ENCODE measurements at places on chromosomes 7 and 10.
A peak's percentile ranks its signal among the peaks of the same experiment; 100 is the strongest.

DNA sequence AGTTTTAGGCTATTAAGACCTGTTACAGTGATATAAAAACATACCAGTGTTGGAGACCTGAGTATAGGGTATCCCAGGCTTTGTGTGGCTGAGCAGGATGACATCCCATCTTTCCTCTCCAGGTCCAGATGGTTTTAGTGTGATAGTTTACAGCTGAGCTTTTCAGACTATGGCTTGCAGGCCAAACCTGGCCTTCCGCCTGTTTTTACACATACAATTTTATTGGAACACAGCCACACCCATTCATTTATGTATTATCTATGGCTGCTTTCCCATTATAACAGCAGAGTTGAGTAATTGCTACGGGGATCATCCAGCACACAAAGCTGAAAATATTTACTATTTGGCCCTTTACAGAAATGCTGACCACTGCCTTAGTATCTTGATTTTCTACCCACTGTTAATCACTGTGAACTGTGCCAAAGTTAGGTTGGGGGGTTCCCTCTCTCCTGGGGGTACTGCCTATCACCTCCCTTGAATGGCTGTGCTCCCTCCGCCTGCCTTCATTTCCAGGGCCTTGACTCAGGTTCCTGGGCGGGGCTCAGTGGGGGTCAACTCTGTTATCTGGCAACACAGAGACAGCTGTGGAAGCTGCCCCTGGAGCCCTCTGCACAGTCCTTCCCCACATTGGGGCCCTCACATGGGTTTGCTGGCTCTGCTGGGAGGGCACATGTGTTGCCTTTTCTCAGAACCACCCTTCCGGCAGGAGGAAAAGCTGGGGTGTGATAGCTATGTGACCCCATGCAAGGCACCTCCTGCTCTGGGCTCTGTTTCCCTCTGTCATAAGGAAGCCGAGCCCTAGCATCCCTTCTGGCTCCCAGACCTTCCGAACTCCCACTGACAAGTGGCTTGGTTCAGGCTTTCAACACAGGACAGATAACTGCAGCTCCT is 40.3 kb upstream of the SH2D4B start:
- DNase-seq = no peak

DNA sequence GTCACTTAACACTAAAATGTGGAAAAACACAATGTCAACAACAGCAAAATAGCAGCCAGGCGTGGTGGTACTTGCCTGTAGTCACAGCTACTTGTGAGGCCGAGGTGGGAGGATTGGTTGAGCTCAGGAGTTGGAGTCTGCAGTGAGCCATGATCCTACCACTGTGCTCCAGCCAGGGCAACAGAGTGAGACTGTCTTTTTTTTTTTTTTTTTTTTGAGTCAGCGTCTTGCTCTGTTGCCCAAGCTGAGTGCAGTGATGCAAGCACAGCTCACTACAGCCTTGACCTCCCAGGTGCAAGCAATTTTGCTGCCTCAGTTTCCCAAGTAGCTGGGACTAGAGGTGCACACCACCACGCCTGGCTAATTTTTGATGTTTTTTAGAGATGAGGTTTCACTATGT is 6.1 kb downstream of the KCTD7 start:
- no peak for DNase-seq

GRCh38 chr7:94449151-94449725 is 54.5 kb downstream of the COL1A2 start:
- peak; percentile 33 for DNase-seq

- no peak for DNase-seq
These were observed 137.1 kb downstream of the ZNF365 start for GRCh38 chr10:62511238-62511637.

DNA sequence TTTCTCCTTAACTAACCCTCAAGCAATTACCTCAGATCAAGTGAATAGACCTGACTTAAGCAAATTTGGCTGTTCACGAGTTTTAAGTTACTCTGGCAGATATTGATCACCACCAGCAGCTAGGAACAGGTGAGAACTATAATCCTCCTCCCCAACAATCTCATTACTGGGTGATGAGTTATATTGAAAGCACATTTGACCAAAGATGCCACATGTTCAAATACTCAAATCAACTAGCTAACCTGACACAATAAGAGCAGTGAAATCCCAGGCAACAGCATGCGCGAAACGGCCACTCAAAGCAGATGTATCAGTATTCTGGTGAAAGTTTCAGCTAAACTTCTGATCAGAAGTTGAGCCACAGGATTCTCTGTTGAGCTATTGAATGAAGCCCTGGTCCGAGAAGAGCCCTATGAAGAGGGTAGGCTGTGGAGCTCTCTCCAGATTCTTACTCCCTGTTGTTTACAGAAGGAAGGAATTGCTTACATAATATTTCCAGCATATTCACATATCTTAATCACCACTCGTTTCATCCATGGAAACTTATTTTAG is 52.6 kb downstream of the CAV1 start:
- DNase-seq = no peak

DNA sequence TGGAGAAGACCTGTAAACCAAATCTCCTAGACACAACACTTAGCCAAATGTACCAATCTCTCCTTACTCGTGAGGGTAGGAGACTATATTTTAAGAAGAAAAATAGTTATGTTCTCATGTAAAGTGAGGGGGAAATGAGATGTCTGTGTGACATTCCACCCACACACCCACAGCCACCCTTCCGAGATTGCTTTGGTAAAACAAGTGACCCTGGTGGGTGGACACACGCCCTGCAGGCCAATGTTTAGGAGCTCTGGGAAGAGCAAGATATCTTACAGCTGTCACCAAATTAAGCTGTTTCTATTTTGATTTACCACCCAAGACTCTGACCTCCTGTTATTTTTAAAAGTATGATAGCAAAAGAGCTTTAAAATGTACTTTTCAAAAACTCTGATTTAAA is 147.2 kb upstream of the PFKP start:
- DNase-seq = no peak

DNA sequence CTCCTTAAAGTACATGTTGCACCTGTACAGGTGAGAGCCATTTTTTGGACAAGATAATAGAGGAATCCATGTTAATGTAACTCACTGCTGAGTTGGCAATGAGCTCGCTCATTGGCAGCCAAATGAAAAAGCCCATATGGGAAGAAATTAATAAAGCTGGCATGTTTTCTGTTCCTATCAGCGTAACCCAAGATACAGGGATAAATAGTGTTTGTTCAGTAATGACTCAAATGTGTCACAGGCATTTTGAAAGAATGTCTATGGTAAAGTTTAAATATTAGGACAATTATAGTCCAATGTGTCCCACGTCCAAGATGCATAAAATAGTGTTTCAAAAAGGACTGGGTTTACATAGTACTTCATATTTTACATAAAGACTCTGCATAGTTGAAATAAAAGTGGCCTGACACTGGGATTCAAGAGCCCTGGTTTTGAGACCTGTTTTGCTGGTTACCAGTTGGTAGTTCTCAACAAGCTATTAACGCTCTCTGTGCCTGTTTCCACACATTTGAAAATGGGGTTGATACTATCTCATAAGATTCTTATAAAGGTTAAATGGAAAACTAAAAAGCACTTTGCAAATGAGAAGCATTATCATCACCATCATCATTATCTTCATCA is 49.1 kb downstream of the MTURN start:
- DNase-seq = no peak

GRCh38 chr7:90945104-90945787 is 319.0 kb upstream of the FZD1 start:
- DNase-seq = no peak

DNA sequence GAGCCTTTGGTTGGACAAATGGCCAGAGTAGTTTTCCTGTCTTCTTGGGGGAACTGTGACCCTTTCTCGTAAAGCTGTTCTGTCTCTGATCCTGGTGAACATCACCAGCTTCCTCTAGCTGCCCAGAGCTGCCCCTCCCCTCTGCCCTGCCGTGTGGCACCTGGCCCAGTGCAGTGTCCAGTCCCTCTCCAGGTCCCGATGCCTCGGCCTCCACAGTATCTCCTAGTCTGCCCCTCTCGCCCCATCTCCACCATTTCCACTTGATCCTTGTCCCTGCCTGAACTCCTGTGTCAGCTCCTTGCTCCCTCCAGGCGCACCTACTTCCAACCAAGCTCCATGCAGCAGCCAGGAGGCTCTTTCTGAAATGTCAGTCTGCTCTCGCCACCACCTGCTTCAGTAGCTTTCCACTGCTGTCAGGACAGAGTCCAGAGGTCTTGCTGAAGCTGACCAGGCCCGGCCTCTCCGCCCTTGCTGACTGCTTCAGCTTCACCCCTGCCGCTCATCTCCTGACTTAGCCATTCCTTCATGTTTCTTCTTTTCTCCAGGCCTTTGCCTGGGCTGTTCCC is 133.6 kb downstream of the GRK5 start:
- DNase-seq = no peak

- peak; percentile 51 for DNase-seq
These were observed 569.5 kb upstream of the MGMT start for GRCh38 chr10:128897401-128898129.

GRCh38 chr7:68679459-68680234 is 918.6 kb upstream of the AUTS2 start:
- no peak for DNase-seq

DNA sequence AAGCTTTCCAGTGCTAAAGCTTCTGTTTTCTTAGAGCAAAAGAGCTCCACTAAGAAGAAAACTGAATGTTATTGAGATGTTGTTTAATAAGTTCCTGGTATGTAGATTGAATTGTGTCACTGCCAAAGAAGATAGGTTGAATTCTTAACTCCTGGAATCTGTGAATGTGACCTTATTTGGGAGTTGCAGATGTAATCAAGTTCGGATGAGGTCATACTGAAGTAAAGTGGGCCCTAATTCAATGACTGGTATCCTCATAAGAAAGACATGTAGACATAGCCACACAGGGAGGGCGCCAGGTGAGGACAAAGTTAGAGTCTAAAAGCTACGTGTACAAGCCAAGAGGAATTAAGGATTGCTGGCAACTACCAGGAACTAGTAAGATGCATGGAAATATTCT is 732.1 kb upstream of the C7orf33 start:
- DNase-seq = no peak

GRCh38 chr7:102450242-102450641 is 14.4 kb downstream of the ALKBH4 start:
- no peak for DNase-seq

DNA sequence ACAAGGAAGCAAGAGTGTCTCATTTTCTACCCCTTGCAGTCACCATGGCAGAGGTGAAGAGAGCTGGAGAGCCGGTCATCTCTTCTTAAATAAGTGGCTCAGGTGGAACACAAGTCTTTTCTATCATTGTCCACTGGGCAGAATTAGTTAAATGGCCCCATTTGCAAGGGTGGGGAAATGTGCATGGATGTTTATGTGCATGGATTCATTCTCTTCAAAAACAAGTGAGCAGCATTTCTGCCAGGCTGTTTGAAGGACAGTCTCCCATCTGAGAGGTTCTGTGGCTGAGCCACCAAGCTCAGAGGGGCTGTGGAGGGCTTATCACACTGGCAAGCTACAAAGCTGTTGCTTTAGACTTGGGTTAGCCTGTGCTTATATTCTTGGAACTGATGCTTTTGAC is 370.3 kb upstream of the MTPN start:
- DNase-seq = no peak

DNA sequence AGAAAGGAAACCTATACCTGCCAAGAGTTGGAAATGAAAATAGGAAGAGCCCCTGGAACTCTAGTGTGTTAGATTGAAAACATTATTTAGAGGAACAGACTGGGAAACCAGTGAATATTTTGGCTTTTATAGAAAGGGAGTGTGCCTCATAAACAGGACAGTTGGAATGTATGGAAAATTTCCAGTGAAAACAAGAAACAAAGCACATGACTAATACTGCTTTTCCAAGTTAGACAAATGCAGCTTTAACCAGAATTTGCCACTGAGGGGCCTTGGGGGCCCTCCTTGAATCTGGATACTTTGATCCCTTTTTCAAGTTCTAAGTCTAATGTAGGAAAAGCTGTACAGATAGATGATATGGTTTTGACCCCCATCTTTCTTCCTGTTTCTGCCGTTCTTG is 21.2 kb downstream of the ITGB8 start:
- no peak for DNase-seq

DNA sequence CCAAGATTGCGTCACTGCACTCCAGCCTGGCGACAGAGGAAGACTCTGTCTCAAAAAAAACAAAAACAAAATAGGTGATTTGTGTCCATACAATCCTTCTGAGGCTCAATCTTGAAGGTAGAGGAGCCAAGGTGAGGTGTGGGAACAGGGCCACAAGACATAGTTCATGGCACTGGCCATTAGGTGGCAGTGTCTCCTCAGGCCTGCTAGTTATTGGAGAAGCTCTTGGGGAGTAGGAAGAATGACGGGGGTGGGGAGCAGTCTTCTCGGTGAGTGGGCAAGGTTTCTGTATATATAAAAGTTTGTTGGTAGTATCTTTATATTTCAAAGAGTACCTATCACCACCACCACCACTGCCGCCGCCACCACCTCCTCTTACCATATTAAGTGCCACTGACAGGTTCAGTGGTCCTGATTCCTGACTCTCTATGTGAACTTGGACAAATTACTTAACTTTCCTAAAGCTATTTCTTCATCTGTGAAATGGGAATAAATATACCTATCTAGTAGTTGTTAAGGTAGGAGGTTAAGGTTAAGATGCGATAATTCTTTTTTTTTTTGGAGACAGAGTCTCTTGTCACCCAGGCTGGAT is 24.0 kb downstream of the CCSER2 start:
- DNase-seq = peak; percentile 68

- DNase-seq = peak; percentile 87
These were observed 146.8 kb downstream of the CELF2 start for GRCh38 chr10:11164551-11164802.

DNA sequence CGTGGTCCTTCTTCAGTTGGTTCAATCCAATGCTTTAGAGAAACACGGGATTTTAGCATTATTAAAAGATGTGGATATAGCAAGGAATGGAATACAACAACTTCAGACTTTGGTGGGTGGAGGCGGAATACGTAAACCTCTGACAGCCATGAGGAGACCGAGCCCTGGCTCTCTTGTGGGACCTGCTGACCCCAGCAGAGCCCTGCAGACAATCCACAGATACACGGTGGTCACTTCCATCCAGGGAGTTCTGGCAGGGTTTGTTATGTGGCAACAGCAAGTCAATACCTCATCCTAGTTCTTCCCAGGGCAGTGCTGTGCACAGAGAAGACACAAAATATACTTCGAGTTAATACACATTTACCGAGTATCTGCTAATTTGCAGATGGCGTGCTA is 118.5 kb upstream of the DIP2C start:
- DNase-seq = no peak

- no peak for DNase-seq
These were observed 28.8 kb upstream of the C10orf53 start for GRCh38 chr10:49650724-49651034.

DNA sequence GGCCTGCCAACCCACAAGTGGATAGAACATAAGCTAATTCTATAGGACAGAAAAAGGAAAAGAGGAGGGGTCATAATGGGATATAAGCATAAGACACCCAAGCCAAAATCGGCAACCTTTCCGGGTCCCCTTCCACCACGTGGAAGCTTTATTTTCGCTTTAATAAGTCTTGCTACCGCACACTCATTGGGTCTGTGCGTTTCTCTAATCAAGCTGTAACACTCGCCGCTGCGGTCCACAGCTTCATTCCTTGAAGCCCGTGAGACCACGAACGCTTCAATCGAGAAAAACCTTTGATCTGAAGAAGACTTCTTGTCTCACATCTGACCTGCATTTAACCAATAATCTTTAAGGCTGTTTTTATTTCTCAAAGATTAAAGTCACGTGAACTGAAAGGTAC is 35.8 kb upstream of the HECW1 start:
- DNase-seq = no peak
